Fibroblast of lung (primary cell): ENCODE measurements at places on chromosomes 7 and 10. TPM values are rescaled to one million over a fixed set of nuclear protein-coding genes. Genes with fewer than 3 reads are reported as not detected.

The VGF gene
- 0.26 and 0.66 TPM in 2 replicates for total RNA-seq

The ASL gene
- total RNA-seq, result 18.7 and 36.0 TPM in 2 replicates

The SSC4D gene
- 0.33 and 0.51 TPM in 2 replicates for total RNA-seq

The NPTX2 gene
- under 0.01 and 0.26 TPM in 2 replicates for total RNA-seq

The ANKRD22 gene
- total RNA-seq, result under 0.01 and 0.17 TPM in 2 replicates

The UPK3B gene
- total RNA-seq, result under 0.01 and 0.50 TPM in 2 replicates

The ASB10 gene
- total RNA-seq, result not detected in 2 replicates

The CPA1 gene
- under 0.01 TPM in 1 of 2 replicates, not detected in the other for total RNA-seq

The BUD31 gene
- total RNA-seq, result 114 and 129 TPM in 2 replicates

The OR6B1 gene
- total RNA-seq, result not detected in 2 replicates

The IQUB gene
- 0.77 and 0.83 TPM in 2 replicates for total RNA-seq

The SFRP4 gene
- total RNA-seq, result 7.3 and 54.2 TPM in 2 replicates

The ARL3 gene
- total RNA-seq, result 8.5 and 10.6 TPM in 2 replicates

The SDK1 gene
- 3.6 and 8.6 TPM in 2 replicates for total RNA-seq

The UCN3 gene
- total RNA-seq, result not detected in 2 replicates

The RBM20 gene
- total RNA-seq, result under 0.01 TPM in 2 replicates

The ZNF775 gene
- total RNA-seq, result 7.7 and 9.6 TPM in 2 replicates

The MSS51 gene
- 0.77 and 1.5 TPM in 2 replicates for total RNA-seq

The ZNF722 gene
- not detected in 2 replicates for total RNA-seq

The CALHM2 gene
- 31.6 and 35.8 TPM in 2 replicates for total RNA-seq

The AKR1C8 gene
- not detected in 2 replicates for total RNA-seq

The USP6NL gene
- 8.7 and 8.9 TPM in 2 replicates for total RNA-seq

The OR9A2 gene
- total RNA-seq, result not detected in 2 replicates

The IGFBP1 gene
- not detected in 2 replicates for total RNA-seq

The AP5Z1 gene
- 27.5 and 32.2 TPM in 2 replicates for total RNA-seq

The NRG3 gene
- not detected in 2 replicates for total RNA-seq

The IL2RA gene
- not detected in 2 replicates for total RNA-seq

The HOXA7 gene
- 1.0 and 1.2 TPM in 2 replicates for total RNA-seq

The GNGT1 gene
- not detected in 2 replicates for total RNA-seq

The NXPH1 gene
- not detected in 2 replicates for total RNA-seq

The TUBAL3 gene
- total RNA-seq, result not detected in 2 replicates
